ENCODE measurements at places on chromosomes 7 and 10.
A peak's percentile ranks its signal among the peaks of the same experiment; 100 is the strongest.

DNA sequence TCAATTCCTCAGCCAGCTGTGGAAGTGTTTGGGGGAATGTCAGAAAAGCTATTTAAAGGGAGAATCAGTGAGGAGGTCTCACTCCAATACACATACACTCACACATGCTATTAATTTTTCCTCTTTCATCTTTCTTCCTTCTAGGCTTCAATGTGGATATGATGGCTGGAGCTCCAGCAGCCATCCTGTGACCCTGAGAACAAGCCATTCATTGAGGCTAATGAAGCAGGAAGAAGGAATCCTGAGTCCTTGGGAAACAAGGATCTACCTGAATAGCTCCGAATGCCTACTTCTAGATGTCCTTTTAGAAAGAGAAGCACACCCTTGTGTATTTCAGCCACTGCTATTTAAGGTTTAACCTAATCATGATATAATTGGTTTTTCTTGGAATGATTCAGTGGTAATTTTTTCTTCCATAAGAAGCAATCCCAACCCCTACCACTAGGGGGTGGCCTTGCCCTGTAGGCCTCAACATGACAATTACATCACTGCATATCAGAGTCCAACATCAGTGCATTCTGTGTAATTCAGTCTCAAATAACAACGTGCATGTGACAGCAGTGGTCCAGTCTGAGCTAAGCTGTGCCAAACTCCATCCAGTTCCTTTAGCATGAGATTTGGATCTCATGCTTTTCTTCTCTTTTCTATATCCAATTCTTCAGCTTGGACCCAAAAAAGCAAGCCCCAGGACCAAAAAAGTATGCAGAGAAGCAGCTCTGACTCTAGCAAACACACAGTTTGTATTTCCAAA, 85.3 kb upstream of the ANKRD1 start:
- peak; percentile 80 for ATAC-seq

DNA sequence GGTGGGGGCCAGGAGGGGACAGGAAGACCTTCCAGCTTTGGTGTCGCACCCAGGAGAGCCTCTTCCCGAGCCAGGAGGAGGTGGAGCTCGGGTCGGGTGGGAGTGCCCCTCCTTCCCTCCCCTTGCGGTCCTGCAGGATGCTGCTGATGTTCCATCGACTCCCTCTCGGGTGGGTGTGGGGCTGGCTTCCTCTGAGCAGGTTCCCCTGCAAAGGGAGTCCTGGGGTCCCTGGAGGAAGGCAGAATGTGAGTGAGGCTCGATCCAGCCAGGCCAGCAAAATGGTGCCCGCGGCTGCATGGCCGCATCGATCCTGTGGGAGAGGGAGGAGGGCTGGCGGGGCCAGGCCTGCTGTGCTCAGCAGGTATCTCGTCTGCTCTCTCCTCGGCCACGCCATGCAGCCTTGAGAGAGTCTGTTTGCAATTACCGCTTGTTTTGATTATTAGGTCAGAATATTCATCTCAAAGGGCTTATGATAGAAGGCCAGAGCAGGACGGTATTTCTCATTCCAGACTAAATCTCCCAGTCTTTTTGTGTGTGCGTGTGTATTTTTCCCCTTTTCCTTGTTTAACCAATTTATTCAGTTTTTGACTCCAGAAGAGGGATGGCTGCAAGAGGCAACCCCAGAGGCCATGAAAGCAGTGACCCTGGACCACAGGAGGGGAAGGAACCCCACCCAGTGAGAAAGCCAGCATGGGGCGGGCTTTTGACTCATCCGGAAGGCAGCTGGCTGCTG, 137.3 kb upstream of the ZMIZ1 start:
- ATAC-seq: peak; percentile 84

DNA sequence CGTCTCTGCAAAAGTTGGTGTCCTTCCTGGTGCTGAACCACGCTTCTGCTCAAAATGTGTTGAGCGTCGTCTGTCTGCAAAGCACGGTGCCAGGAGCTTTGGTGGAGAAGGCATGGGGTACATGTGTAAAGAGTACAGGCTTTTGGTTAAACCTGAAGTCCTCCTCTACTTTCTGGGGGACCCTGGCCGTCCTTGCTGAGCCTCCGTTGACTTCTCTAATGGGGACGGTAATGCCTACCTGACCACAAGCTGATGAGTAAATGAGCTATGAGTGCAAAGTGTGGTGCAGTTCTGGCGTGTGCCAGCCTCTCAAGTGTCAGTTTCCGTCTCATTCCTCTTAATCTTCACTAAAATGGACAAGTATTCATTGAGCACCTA, 527 bp upstream of the HERPUD2 start:
- ATAC-seq: no peak

- no peak for ATAC-seq
Measured at GRCh38 chr7:141515941-141516340, 35.3 kb upstream of the AGK start.

GRCh38 chr7:96205665-96206064, 116.2 kb downstream of the SLC25A13 start:
- no peak for ATAC-seq

DNA sequence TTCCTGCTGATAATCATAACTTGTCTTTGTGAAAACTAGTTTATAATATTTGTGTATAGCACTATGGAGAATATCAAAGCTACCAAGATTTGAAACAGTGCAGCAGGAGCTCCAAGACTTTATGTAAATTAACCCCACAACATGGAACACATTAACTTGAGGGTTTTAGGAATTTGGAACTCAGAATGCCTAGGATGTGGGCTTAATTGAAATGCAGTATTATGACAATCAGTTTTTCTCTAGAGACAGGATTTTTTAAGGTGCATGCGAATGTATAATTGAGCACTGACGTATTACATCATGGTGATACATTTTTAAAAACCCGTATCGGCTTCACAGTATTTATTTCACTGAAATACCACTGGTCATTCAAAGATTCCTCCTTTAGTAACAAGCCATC, 313.1 kb upstream of the DGKB start:
- ATAC-seq: no peak

GRCh38 chr7:42687211-42688055, 224.4 kb downstream of the C7orf25 start:
- ATAC-seq: no peak

DNA sequence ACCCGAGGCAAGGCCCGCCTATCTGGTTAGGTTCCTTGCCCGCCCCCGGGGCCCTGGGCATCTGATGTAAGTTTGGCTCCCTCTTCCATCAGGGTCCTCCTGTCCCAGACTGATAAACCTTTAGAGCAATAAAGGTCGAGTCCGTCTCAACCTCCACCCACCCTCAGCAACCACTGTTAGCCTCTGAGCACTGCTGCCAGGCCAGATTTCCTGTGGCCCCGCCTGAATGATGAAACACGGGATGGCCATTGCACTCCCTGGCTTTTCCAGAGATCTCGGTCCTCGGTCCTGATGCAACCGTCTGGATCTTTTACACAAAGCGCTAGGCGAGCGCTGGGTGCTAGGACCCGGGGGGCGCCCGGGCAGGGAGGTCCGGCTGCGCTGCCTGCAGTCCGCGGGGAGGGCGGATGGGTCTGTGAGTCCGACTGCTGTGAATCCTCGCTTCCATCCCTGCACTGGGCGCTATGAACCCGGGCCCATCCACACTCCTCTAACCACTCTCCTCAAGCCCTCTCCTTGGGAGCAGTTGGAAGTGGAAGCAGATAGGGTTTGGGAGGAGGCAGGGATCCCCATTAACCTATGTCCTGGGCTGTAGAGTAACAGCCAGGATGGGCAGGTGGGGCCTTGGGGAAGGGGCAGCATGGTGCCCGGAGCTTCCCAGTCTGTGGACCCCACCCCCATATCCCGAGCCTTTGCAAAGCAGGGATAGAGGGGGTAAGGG, 875 bp upstream of the DDIT4 start:
- ATAC-seq: peak; percentile 83

DNA sequence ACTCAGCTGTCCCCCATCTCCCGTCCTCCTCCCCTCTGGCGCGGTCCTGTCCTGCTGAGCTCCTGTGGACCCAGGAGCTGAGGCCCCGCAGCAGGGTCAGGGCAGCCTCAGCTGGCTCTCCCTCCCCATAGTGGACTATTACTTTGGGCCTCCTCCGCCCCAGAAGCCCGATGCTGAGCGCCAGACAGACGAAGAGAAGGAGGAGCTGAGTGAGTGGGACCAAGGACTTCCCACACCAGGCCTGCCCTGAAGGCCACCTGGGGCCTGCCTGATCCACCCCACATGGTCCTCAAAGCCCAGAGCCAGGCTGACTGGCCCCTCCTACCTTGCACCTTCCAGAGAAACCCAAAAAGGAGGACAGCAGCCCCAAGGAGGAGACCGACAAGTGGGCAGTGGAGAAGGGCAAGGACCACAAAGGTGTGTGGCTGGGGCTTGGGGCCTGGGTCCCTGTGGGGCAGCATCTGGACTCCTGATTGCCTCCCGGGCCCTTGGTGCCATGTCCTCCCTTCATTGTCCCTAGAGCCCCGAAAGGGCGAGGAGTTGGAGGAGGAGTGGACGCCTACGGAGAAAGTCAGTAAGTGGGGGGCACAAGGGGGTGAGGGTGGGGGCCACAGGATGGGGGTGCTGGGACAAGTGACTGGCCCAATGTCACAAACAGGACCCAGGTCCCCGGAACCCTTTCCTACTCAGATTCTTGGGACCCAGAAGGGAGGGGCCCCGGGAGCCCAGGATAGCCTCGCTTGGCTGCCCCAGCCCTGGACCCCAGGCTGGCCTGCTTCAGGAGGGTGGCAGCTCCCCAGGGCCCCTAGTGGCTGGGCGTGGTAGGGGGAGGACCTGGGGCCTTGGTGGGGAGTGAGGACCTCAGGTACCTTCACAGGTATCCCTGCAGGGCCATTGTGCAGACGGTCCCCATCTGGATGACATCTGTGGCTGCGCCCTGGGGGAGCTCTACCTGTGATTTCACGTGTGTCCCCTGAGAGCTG, 4.9 kb downstream of the AEBP1 start:
- no peak for ATAC-seq

- no peak for ATAC-seq
Measured at GRCh38 chr7:139916717-139917395, 87.8 kb downstream of the TBXAS1 start.

- ATAC-seq: no peak
Measured at GRCh38 chr10:132209130-132209529, 22.4 kb downstream of the DPYSL4 start.

GRCh38 chr7:155066417-155066950, 3.6 kb upstream of the HTR5A start:
- no peak for ATAC-seq

- ATAC-seq: no peak
Measured at GRCh38 chr10:30438021-30438850, 4.3 kb downstream of the MAP3K8 start.

DNA sequence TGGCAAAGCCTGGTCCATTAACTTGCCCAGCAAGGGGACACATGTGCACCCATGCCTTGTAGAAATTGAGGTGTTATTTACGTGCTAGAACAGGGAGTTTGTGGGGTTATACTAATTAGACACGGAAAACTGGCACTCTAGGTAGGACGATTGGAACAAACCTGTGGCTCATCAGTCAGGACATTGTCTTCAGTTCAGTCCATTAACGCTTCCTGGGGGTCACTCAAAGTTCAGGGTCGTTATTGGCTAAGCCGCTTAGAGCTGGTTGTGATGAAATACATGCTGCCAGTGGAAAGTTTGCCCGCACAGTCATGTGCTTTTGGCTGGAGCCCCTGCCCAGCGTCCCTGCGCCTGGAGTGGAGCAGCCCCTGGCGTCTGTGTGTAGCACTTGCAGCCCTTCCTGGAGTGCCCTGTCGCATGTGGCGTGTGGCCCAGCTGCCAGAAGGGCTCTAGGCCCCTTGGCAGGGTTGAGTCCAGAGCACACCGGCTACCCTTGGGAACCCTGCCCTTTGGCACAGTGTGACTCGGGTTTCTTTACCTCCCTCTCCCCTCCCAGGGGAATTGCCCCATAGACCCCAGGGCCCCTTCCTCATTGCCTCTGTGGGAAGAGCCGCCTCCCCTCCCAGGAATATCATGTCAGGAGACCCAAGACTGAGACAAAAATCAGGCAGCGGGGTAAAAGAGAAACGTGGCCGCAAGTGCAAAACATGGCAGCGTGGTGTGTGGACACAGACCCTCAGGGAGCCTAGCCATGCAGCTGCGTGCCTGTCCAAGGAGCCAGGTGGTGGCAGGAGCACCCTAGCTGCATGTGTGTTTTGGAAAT, 9.8 kb downstream of the ZNF775 start:
- ATAC-seq: peak; percentile 91

- ATAC-seq: peak; percentile 73
Measured at GRCh38 chr7:105487579-105488571, 34.2 kb downstream of the PUS7 start.

GRCh38 chr7:1004018-1004852, 21.3 kb downstream of the CYP2W1 start:
- ATAC-seq: no peak

- peak; percentile 16 for ATAC-seq
Measured at GRCh38 chr7:103989200-103989784, at the start of gene RELN. TSS of gene RELN (minus strand) at chr7:103989658. CDS start at chr7:103989356, 302 bp downstream.

- no peak for ATAC-seq
Measured at GRCh38 chr10:125062227-125062913, 98.0 kb downstream of the CTBP2 start.

DNA sequence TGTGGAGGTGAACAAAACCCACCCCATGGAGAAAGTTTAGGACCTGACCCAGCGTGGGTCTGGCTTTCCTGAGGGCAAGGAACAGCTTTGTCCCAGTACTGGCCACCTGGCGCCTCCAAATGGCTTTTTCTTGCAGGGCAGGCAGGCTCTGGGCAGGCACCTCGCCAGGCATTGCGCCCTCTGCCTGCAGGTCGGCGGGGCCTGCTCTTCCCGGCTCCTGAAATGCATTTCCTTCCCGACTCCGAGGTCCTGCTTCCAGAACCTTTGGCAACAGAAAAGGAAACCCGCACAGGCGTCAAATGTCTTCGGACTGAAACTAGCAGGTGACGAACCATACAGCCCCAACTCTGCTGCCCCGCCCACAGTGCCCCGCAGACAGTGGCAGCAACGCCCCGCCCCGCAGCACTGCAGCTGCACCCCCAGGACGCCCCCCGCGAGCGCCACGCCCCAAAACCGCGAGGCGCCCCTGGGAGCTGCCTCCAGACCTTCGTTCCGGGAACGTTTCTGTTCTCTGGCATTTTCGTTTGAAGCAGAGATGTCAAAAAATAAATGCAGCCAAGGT, 65.5 kb downstream of the C10orf143 start:
- no peak for ATAC-seq

DNA sequence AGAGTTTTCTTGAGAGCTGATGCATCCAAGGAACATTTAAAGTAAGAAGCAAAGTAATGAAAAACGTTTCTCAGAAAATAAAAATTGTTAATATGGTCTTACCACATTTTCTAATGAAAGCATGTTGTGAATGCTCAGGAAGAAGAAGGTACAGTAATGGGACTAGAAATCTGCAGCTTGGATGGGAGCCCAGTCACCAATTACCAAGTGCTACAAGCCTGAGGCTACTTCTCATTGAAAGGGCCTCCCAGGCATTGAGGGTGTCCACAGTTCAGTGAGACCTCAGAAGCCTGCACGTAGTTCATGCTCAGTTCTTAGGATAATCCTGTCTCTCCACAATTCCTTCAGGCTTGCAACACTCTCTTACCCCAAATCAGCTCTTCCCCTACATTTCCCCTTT, 17.6 kb downstream of the PTN start:
- no peak for ATAC-seq

- no peak for ATAC-seq
Measured at GRCh38 chr10:75597773-75598440, 166.5 kb downstream of the LRMDA start.

- no peak for ATAC-seq
Measured at GRCh38 chr10:105964009-105964408, 1200.5 kb downstream of the SORCS1 start.

GRCh38 chr7:11969643-11970042, 137.6 kb upstream of the THSD7A start:
- no peak for ATAC-seq
